Pons (tissue), 1 donor: ENCODE measurements at places on chromosomes 16 and 17.

DNA sequence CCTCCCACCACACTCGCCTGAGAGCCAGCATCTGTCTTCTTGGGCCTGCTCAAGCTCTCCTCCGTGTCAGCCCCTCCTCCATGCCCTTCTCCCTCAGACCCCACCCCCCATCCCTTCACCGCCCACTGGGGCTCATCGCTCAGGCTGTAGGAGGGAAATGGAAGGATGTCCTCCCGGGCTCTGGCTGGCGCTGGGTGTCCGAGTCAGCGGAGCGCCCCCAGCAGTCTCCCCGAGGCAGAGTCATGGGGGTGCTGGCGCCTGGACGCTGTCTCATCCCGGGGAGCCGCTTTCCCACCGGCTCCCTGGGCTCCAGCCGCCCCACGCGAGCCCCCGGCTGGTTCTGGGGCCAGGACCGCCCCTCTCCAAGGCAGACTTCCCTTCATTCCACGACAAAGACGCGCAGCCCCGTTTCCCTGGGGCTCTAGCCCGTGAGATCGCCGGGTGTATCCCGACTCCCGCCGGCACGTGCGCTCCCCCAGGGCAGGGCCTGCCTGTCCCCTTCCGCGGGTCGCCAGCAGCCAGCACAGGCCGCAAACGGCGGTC is 428 bp upstream of the ANTKMT start:
- DNase-seq, result peak; percentile 79

DNA sequence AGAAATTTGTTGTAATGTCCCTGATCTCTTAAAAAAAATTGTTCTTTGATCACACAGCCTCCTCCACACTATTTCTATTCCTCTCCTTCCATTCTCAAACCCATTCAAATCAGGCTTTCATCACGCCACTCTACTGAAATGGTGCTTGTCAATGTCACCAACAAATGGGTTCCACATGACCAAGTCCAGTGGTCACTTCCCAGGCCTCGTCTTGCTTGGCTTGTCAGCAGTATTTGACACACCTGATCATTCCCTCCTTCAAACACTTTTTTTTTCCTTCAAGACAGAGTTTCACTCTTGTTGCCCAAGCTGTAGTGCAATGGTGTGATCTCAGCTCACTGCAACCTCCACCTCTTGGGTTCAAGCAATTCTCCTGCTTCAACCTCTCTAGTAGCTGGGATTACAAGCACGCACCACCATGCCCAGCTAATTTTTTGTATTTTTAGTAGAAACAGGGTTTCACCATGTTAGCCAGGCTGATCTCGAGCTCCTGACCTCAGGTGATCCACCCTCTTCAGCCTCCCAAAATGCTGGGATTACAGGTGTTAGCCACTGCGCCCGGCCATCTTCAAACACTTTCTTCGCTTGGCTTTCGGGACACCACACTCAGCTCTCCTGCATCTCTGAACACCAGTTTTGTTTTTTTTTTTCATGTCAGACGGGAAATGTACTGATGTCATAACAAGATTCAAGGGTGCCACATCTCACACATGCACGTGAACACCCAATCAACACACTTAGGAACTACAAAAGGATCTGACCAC is 18.3 kb downstream of the NQO1 start:
- DNase-seq, result no peak

- no peak for DNase-seq
Measured at GRCh38 chr17:4057731-4058130, 85.1 kb downstream of the ZZEF1 start.

DNA sequence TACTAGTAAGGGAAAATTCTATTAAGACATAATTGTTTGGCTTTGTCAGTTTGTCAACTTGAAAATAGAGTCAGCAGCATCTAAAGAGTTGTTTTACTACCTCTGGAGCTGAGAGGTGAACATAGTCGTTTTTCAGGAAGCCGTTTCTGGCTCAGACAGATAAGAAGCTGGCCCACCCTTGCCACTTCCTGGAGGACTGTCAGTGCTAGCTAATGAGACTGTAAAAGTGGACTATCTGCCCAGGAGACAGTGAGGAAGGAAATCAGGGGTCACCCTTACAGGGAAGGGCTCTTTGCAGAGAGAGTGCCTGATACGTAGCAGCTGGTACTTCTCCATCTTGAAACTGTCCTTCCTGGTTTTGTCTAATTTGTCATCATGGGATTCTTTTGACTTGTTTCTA is 328.7 kb downstream of the WWOX start:
- DNase-seq, result no peak

GRCh38 chr16:3868556-3868955 is 12.0 kb downstream of the CREBBP start:
- DNase-seq, result no peak

DNA sequence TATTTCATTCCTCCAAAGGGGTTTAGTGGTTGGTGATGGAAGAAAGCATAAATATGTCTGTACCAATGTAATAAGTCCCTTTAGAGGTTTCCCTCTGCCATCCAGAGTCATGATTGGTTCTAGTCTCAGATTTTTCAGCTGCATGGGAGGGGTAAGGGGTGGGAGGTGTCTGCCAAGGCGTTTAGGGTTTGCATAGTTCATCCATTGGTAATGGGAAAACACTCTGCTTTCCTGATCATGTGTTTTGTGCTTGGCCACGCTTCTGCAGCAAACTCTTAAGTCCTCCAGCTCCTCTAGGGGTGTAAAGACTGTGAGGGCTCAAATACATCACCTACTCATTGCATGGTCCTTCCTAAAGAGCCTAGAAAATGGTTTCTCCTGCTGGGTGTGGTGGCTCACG is 29.8 kb downstream of the LIG3 start:
- DNase-seq, result no peak

DNA sequence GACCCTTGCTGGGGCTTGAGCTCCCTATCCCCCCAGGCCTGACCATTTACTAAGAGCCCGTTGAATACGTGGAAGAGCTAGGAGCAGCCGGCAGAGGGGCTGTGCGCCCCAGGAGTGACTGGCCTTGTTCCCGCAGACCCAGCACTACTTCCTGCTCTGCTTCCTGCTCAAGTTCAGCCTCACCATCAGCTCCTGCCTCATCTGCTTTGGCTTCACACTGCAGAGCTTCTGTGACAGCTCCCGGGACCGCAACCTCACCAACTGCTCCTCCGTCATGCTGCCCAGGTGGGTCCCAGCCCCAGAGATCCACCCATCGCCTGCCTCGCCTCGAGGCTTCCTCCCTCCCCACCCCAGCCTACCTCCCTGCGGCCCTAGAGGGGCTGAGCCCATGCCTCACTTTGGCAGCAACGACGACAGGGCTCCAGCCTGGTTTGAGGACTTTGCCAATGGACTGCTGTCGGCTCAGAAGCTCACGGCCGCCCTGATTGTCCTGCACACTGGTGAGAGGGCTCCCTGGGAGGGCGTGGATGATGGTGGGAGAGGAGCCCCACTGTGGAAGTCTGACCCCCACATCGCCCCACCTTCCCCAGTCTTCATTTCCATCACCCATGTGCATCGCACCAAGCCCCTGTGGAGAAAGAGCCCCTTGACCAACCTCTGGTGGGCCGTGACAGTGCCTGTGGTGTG is 17.2 kb downstream of the CASKIN2 start:
- no peak for DNase-seq

DNA sequence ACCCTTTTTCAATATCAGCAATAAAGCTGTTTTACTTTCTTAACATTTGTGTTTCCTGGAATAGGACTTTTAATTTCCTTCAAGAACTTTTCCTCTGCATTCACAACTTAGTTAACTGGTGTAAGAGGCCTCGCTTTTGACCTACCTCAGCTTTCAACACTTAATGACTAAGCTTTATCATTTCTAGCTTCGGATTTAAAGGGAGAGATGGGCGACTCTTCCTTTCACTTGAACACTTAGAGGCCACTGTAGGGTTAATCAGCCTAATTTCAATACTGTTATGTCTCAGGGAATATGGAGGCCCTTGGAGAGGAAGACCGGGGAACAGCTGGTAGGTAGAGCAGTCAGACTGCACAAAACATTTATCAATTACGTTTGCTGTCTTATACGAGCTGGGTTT is 4.7 kb downstream of the SYNRG start:
- no peak for DNase-seq

DNA sequence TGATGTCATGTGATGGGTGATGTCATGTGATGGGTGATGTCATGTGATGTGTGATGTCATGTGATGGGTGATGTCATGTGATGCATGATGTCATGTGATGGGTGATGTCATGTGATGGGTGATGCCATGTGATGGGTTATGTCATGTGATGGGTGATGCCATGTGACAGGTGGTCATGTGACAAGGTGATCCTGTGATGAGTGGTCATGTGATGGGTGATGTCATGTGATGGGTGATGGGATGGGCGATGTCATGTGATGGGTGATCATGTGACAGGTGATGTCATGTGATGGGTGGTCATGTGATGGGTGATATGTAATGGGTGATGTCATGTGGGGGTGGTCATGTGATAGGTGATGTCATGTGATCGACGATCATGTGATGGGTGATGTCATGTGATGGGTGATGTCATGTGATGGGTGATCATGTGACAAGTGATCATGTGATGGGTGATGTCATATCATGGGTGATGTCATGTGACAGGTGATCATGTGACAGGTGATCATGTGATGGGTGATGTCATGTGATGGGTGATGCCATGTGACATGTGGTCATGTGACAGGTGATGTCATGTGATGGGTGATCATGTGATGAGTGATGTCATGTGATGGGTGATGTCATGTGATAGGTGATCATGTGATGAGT is 17.2 kb downstream of the CD300LB start:
- peak; percentile 52 for DNase-seq

DNA sequence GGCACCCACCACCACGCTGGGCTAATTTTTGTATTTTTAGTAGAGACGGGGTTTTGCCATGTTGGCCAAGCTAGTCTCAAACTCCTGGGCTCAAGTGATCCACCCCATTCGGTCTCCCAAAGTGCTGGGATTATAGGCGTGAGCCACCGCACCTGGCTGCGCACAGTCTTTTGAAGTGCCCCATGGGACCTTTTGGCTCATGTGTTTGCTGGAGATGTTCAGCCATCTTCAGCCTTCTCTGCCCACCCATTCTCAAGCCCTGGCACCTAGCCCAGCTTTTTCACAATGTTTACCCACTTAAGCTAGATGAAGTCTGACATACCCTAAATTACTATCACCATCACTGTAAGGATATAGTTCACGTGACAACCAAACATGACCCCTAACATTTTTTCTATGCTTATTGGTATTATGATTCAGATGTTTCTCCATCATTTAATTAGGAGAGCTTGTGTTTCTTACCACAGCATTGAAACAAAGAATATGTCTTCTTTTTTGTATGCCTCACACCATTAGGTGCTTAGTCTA is 32.3 kb downstream of the PECAM1 start:
- DNase-seq, result no peak
